Left forelimb (tissue), 1 donor: ENCODE measurements at places on chromosomes 7 and 10.
A peak's percentile ranks its signal among the peaks of the same experiment; 100 is the strongest.

- no peak for DNase-seq
Measured at GRCh38 chr7:108467391-108467790, 11.2 kb upstream of the NRCAM start.

- DNase-seq = no peak
Measured at GRCh38 chr7:27923642-27923980, 183.6 kb downstream of the TAX1BP1 start.

GRCh38 chr7:82701949-82702348 lies 258.4 kb upstream of the CACNA2D1 start:
- DNase-seq = no peak

GRCh38 chr10:71333129-71333887 lies 14.2 kb downstream of the SLC29A3 start:
- no peak for DNase-seq

DNA sequence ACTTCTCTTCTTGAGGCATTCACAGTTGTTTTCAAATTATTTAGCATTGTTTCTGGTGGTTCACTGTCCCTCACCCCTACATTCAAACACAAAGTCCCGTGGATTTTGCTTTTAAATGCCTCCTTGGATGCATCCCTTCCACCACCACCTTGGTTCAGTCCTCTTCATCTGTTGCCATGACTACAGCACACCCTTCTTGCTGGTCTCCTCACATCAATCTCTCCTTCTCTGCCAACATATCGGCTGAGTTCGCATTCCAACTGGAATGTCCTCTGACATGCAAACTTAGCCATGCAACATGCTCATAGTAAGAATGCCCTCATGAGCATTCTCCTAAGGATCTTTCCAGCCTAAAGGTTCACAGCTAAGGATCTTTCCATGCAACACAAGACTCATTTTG lies 198.3 kb upstream of the AGK start:
- DNase-seq = no peak

- peak; percentile 68 for DNase-seq
Measured at GRCh38 chr7:79820387-79820786, 314.2 kb upstream of the GNAI1 start.

DNA sequence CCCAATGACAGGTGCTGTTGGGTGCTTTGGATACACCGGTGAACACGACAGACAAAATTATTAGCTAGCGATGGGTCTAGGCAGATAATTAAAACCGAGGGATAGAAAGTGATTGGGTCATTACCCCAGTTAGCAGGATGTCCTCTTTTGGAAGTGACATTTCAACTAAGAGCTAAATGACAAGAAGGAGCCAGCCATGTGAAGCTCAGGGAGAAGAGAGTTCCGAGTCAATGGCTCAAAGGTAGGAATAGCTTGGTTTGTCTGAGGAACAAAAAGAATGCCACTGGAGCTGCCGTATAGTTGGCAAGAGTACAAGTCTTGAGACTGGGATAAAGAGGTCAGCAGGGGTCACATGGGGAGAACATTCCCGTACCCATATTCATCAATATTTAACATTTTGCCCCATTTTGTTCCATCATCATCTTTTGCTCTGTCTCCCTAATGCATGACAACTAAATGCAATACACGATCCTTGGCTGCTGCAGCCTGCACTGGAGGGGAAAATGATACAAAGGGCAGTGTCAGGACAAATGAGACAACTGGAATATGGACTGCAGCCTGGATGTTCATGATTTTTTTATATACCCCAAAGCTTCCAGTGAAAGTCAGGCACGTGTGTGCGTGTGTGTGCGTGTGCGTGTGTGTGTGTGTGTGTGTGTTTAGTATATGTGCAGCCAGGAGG lies 115.7 kb downstream of the ICA1 start:
- DNase-seq = no peak

DNA sequence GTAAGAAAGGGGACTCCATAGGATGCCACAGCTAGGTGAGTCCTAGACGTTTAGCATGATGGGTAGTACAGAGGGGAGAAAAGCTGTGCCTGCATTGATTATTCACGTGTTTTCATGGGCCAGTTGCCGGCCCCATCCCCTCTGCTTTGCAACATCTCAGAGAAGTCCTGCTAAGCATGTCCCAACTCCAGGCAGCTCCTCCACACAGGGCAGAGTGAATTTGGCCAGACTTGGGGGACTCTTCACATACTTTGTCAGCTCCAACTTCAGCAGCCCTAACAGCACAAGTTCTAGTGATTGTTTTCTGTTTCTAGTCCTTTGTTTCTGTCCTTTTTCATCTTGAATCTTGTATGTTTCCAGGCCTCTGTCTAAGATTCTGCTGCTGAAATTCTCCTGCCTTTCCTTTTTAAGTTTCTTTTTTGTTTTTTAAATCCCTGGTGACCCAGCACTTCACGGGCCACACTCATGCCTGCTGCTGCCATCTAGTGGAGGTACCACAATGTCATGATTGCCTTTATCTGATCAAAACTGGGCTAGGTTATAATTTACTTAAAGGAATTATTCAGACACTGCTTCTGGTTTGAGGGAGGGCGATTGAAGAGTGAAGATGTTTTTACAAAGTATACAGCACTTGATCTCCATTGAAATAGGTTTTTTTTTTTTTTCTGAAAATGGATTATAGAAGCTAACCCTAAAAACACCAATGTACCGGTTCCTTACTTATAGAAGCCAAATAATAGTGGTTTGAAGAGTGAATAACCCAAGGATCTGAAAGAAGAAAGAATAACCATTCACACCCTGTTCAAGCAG lies 276.9 kb downstream of the CSTF2T start:
- no peak for DNase-seq

GRCh38 chr7:24921362-24921679 lies 58.7 kb downstream of the OSBPL3 start:
- DNase-seq = no peak

GRCh38 chr7:128790315-128791041 lies 1.3 kb upstream of the CCDC136 start:
- no peak for DNase-seq
